ENCODE measurements at places on chromosomes 3 and 15.

DNA sequence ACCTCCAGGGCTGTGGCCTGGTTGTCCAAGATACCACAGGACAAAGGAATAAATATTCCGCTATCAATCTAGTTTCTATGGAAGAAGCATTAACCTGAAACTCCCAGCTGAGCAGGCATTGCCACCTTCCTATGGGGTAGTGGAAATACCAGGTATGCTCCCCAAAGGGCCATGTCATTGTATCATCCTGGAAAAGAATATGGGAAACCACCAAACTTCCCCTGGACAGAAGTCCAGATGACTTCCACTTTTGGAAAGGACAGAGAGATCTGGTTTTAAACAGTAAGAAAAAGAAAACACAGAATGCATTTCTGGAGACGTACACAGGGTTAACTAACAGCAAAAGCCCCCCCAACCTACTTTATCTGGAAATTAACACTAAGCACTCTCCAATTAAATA is 100.2 kb downstream of the RFTN1 start:
- no peak for DNase-seq

GRCh38 chr3:99854756-99855298 is 37.2 kb downstream of the CMSS1 start:
- DNase-seq: no peak

DNA sequence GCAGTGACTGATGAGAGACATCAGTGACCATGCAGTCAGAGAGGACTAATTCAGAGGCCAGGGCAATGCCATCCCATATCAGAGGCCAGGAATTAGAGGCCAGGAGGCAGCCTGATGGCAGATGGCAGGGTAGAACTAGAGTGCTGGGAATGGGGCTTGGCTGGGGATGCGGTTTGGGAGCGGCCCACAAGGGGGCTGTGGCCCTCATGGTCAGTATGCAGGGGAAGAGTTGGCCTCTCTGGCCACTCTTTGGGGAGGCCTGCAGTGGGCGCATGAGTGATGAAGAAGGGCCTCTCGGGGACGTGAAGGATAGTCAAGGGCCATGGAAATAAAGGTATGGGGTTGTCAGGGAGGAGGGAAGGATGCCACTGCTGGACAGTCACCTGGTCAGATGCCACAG is 101.7 kb downstream of the EEFSEC start:
- no peak for DNase-seq

DNA sequence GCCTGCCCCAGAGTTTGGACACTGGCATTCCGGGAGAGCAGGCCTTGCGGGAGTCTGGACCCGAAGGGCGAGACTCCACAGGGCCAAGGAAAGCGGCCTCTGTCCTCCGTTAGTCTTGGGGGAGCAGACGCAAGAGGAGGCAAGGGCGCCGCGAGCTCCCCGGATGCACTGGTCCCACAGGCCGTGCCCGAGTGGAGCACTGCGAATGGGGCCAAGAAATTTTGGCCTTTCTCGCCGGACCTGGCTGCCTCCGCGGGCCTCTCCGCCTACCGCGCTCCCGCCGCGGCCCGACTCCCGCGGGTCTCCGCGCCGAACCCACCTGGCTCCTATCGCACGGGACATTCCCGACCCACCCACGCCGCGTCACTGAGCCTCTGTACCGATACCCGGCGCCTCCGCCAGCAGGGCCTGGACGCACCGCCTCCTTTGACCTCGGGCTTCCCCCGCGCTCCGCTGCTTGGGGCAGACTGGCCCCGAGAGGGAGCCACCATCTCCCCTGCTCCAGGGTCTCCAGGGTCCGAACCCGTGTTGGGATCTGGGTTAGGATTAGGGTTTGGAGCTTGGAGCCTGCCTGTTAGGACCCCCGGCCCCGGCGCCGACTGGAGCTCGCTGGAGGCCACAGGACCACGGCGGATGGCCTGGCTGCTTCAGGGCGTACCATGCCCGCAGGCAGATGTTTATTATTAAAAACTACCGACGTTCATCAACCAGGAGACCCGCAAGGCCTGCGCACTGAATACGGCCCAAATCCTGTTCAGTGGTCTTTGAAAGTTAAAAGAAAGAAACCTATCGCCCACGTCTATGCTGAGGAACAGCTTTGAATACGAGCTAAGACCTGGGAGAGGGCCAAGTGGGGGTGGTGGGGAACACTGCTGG is 11.7 kb downstream of the SHOX2 start:
- DNase-seq: no peak

DNA sequence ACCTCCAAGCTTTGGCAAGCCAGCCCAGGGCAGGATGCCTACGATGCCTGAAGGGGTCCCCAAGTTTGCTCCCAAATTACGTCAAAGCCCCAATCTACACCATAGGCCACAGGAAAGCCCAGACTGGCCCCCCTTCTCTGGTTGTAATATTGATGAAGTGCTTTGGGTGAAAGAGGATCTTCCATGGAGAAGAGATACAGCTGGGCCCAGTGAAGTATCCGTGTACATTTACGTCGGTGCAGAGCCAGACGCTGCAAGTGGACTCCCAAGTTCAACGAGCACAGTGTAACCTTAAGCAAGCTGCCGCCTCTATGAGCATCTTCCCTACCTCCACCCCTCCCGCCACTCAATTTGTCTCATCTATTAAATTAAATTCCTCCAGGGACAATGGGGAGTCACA is 100.1 kb upstream of the TPM1 start:
- no peak for DNase-seq

DNA sequence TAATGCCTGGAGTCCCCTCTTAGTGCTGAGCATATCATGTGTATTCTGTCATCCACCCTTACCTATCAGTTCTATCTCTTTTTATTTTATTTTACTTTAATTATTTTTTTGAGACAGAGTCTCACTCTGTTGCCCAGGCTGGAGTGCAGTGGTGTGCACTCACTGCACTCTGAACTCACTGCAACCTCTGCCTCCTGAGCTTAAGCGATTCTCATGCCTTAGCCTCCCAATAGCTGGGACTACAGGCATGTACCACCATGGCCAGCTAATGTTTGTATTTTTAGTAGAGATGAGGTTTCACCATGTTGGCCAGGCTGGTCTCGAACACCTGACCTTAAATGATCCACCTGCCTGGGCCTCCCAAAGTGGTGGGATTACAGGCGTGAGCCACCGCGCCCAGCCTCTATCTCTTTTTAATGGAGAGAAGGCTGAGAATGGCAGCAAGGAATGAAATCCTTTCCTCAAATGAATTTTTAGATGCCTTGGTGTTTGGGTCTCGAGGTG is 11.4 kb downstream of the SACM1L start:
- no peak for DNase-seq

DNA sequence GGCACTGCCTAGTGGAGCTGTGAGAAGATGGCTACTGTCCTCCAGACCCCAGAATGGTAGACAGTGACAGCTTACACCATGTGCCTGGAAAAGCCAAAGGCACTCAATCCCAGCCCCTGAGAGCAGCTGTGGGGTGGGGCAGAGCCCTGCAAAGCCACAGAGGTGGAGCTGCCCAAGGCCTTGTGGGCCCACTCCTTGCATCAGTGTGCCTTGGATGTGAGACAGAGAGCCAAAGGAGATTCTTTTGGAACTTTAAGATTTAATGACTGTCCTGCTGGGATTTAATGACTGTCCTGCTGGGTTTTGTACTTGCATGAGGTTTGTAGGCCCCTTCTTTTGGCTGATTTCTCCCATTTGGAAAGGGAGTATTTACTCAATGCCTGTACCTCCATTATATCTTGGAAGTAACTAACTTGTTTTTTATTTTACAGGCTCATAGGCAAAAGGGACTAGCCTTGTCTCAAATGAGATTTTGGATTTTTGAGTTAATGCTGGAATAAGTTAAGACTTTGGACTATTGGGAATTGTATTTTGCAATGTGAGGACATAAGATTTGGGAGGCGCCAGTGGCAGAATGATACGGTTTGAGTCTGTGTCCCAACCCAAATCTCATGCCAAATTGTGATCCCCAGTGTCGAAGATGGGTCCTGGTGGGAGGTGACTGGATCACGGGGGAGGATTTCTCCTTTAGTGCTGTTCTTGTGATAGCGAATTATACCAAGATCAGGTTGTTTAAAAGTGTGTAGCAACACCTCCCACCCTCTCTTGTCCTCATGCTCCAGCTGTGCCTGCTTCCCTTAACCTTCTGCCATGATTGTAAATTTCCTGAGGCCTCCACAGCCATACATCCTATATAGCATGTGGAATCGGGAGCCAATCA is 80.4 kb downstream of the MYO5A start:
- DNase-seq: no peak

Measured in NCI-H226 (cell line).